ENCODE measurements at places on chromosomes 12 and 14.

GRCh38 chr12:94193168-94193567 is 44.8 kb downstream of the PLXNC1 start:
- DNase-seq, result no peak

DNA sequence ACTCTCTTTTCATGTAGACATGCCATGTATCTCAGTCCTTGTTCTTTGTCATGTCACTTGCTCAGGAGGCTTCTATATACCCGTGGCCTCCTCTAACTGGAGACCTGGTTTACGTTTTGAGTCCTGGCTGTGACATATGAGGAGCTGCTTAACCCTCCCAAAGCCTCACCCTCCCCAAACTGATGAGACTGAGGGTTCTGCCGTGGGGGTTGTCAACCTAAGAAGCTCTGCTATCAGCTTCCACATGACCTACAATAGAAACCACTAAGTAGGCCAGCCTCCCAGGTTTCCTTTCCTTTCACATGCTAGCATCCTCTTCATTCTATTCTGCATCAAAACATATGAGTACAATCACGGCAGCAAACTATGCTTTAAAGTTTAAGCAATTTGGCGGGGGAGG is 76.8 kb upstream of the WSCD2 start:
- no peak for DNase-seq

DNA sequence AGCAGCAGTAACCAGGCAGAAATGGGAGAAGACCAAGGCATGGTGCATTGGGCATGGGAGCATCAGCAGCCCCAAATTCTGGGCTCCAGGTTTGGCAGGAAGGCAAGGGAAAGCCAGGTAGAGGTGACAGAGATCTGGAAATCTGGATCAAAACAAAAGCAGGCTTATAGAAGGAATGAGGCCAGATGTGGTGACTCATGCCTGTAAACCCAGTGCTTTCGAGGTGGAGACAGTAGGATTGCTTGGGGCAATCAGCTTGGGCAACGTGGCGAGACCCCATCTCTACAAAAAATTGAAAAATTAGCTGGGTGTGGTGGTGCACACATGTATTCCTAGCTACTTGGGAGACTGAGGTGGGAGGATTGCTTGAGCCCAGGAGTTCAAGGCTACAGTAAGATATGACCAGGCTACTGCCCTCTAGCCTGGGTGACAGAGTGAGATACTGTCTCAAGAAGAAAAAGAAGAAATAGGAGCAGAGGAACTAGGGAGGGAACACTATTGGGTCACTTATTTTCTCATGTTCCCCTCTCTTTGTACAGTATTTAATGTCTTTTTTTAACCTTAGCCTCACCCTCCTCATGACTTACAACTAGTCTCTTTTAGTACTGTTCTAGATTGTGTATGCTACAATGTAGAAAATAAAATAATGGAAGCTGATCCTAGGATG is 25.1 kb downstream of the SLC4A8 start:
- DNase-seq, result no peak

- DNase-seq, result peak; percentile 44
These were observed 601 bp downstream of the COX14 start for GRCh38 chr12:50112456-50113218.

GRCh38 chr12:113061061-113061694 is 4.6 kb downstream of the DTX1 start:
- DNase-seq, result no peak

- DNase-seq, result no peak
These were observed 7.6 kb upstream of the OVCH1 start for GRCh38 chr12:29505122-29505521.

DNA sequence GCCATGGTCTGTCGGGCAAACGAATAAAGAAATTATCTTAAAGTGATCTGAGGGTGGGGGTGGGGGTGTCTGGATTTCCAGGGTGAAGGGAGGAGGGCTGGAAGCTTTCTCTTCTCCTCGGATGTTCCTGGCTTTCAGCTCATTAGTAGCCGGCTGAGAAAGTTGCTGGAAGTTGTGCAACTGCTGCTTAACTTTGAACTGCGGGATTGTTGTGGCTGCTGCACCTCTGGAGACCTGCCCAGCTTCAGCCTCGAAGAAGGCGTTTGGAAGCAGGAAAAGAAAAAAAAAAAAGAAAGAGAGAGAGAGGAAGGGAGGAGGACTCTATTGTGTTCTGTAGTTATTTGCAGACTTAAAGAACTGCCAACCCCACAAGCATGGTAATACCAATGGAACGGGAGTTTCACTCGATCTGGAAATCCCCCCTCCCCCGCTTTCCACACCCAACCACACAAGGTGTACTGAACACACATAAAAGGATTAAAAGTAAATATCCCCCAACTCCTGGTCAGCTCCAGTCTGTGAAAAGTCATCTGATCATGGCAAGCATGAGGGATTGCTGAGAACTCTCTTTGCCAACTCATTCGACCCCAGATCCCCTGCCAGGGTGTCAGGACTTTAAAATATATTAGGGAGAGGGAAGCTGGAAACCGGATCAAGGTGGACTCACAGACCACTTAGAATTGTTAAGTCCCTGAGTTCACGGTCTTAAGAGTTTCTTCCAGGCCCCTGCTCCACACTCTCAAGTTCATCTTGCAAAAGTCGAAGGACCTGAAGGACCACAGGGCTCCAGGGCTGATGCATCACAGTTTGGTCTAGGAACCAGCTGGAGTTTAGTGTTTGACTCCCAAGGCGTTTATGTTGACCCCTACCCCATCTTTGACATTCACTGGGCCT is at the start of gene RASSF9:
Gene RASSF9 (minus strand): TSS at position 213 of the 894 bp plus-strand sequence. CDS start 208 bp downstream, at position 5.
- DNase-seq, result no peak

GRCh38 chr14:71374989-71375388 is 467.7 kb downstream of the PCNX1 start:
- DNase-seq, result no peak

GRCh38 chr14:103282932-103283331 is 51.1 kb upstream of the EIF5 start:
- no peak for DNase-seq

DNA sequence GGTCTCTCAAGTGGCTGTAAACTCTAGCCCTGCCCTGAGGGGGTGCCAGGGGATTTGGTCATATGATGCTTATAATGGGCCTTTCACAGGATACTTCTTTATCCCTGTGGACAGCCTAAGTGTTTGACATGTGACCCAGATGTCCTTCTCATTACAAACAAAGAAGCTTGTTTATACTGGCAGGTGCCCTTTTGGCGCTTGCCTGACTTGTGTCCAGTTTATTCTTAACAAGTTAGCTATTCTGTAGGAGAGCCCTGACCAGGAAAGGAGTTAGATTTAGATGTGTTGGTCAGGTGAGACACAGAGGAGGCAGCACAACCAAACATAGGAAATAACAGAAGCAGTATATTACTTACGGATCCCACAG is 51.9 kb downstream of the CCDC91 start:
- DNase-seq, result no peak

DNA sequence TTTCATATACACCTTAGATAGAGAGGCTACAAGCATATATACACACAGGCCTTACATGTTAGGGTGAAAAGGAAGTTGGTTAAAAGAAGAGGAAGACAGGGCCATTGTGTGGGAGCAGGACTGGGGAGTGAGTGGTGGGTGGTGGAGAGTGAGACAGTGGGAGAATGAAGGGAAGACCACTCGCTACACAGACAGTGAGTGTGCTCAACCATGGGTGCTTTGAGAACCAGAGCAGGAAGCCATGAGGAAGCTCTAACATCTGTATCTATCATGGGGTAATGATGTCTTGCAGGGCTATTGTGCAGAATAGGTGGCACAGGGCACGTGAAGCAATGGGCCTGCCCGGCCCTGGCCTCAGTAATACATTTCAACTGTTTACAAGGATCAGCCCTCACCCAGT is 11.4 kb upstream of the KRT74 start:
- no peak for DNase-seq

DNA sequence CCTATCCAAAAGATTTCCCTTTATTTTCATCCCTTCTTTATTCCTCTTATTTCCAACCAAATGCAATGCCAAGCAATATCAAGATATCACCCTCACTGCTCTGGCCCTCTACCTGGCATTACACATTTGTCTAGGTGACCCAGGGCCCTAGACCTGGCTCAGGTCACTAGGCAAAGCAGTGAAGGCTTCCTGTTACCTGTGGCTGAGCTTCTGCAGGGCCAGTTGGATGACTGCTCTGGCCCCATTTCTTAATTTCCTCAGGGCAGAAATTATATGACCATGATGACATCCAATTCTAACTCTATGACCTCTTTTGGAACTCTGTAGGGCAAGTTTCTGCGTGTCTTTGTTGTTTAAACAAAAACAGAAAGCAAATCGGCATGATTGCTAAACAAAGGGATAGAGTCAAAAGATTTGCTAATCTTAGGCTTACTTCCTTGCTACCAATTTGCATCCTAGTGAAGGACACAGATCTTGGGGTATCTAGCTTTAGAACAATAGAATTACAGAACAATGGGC is 7.4 kb upstream of the CCDC198 start:
- DNase-seq, result no peak

DNA sequence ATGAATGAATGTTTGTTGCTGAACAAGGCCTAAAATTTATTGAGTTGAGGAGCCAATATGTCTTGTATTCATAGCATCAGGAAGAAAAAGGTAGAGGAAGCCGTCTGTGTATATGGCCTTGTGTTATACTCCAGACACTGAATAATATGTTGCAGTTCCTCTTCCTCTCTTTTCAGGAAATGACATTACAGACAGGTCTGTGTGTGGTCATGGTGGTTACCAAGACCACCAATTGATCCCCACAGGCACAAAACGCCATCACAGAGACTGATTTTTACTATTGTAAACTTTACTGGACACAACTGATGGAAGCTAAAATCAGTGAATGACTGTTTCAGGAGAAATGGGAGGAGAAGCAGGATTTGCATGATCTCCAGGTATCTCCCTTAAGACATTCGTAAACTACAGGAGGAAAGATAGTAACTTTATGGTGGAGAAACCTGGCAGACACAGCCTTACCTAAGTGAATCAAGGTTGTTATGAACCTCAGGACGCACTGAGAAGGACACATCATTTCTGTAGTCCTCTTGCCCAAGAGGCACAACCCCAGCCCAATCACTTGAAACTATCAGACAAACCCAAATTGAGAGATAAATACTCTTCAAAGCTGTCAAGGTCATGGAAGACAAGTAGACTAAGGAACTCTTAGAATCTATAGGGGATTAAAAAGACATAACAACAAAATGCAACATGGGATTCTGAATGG is 334.1 kb upstream of the RGS6 start:
- DNase-seq, result no peak

- no peak for DNase-seq
These were observed 32.3 kb downstream of the DDX51 start for GRCh38 chr12:132111654-132112304.

GRCh38 chr12:127555071-127555470 is 711.9 kb upstream of the TMEM132C start:
- DNase-seq, result no peak

DNA sequence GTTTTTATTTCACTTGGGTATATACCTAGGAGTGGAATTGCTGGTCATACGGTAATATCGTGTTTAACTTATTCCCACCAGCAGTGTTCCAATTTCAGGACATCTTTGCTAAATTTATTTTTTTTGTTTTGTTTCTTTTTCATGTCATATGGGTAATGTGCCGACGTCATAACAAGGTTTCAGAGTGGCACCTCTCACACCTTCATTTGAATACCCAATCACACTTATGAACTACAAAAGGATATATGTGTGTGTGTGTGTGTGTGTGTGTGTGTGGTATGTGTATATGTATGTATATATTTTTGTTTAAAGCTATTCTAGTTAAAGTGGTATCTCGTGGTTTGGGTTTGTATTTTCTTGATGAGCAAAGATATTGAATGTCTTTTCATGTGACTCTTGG is 12.1 kb downstream of the TRAF3 start:
- DNase-seq, result no peak

- no peak for DNase-seq
These were observed 82.1 kb downstream of the WSCD2 start for GRCh38 chr12:108211157-108211556.

- no peak for DNase-seq
These were observed 29.9 kb upstream of the OTX2 start for GRCh38 chr14:56840221-56840620.

- DNase-seq, result no peak
These were observed 181.3 kb upstream of the FKBP4 start for GRCh38 chr12:2613326-2614073.

- peak; percentile 96 for DNase-seq
These were observed at the start of gene TDP1 for GRCh38 chr14:89955745-89956660. Gene TDP1 (plus strand): TSS chr14:89955927. CDS start chr14:89963115, 7,188 bp downstream.

DNA sequence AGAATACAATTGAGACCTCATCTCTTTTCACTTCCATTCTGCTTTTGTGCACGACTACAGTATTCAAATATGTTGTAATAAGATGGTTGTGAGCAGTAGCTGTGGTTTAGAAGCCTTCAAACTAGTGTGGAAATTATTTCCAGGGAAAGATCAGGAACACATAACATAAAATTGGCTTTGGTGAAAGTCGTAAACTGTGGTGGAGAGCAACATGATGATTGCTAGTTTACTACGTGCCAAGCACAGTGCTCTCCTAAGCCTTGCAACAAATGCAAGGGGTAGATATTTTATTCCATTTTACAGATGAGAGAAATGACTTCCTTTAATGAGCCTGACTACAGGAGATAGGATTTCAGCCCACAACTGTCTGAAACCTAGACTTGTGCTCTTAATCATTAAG is 172.4 kb upstream of the LMNTD1 start:
- DNase-seq, result no peak

- no peak for DNase-seq
These were observed 22.9 kb downstream of the HIP1R start for GRCh38 chr12:122858171-122858570.

DNA sequence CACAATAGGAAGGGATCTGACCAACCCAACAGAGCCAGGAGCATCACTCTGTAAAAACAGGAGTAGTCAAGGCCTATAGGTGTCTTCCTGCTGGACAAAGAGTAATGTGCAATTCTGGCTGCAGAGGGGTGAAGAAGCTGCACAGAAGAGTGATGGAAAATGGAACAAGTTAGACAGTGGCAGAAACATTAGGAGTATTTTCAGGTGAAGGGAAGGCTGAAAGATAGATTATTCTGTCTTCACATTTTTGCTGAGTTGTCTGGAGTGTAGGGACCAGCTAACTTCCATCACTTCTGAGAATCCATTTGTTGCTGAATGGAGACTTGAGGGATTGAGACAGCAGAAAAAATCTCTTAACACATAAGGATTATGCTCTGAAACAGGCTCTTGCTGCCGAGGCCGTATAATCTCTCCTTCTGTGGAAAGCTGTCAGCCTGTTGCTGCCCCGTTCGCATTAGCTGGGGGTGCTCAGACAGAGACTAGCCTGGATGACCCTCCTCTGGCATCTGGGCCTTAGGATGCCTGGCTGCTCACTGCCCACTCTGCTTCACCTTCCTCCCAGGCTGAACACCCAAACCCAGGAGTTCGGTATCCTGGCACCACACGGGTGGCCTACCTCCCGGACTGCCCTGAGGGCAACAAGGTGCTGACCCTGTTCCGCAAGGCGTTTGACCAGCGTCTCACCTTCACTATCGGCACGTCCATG is 3.1 kb upstream of the ARHGEF25 start:
- DNase-seq, result no peak

DNA sequence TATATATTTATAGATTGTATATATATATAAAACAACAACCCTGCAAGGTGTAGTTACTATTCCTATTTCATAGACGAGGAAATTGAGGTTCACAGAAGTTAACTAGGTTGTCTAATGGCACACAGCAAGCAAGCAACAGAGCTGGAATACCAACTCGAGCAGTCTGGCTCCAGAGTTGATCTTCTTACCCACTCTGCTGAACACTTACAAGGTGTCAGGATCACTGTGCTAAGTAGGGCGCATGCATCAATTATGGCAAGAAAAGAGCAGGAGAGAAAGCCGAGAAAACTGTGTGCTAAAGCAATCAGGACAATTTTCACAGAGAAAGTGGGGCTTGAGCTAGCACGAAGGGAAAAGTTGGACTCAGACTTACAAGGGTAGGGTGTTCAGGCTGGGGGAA is 15.9 kb upstream of the ARMH4 start:
- no peak for DNase-seq

GRCh38 chr12:6822426-6823135 is 960 bp downstream of the GPR162 start:
- no peak for DNase-seq

Data from hematopoietic multipotent progenitor cell treated with erythropoietin and hydrocortisone succinate and interleukin-3 and kit ligand, for 15 days (in vitro differentiated cells).